ENCODE measurements at places on chromosomes 1 and 21.

- no peak for DNase-seq
Observed at GRCh38 chr21:34981791-34982190, 67.3 kb downstream of the RUNX1 start.

DNA sequence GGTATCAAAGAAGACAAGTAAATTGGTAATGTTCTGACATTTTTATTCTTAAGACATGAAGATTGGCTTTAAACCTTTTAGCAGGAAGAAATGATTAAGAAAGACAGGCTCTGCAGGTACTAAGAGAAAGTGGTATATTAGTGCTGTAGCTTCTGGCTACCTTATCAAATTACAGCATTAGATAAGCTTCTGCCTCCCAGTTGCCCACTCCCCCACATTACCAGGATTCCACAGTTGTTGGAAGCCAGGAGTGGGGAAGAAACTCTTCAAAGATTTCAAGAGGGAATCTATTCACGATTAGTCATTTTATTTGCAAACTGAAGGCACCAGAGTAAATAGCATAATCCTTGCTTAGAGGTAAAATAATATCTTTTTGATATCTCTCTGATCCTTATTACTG is 274.9 kb downstream of the LMO4 start:
- DNase-seq = no peak

DNA sequence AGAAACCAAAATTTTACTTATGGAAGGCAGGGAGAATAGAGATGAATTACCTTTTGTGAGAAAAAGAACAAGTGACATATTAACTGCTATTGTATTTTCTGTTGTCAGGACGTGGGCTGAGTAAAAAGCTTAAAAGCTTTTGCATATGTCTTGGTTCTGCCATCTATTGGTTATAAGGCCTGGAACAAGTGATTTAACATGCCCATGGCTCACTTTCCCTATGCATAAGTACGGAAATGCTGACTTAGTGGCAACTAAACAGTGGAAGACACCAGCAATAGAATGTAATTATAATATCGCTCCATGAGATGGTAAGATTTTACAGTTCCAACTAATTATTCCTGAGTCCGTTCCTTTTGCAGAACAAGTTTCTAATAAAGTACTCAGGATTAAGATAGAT is 6.7 kb upstream of the CTSS start:
- no peak for DNase-seq

GRCh38 chr1:52119301-52120079 is 22.4 kb upstream of the ZFYVE9 start:
- DNase-seq = no peak

GRCh38 chr1:12080156-12080555 is 17.1 kb downstream of the TNFRSF8 start:
- DNase-seq = no peak

- no peak for DNase-seq
Observed at GRCh38 chr1:5388622-5389021, 603.6 kb downstream of the NPHP4 start.

DNA sequence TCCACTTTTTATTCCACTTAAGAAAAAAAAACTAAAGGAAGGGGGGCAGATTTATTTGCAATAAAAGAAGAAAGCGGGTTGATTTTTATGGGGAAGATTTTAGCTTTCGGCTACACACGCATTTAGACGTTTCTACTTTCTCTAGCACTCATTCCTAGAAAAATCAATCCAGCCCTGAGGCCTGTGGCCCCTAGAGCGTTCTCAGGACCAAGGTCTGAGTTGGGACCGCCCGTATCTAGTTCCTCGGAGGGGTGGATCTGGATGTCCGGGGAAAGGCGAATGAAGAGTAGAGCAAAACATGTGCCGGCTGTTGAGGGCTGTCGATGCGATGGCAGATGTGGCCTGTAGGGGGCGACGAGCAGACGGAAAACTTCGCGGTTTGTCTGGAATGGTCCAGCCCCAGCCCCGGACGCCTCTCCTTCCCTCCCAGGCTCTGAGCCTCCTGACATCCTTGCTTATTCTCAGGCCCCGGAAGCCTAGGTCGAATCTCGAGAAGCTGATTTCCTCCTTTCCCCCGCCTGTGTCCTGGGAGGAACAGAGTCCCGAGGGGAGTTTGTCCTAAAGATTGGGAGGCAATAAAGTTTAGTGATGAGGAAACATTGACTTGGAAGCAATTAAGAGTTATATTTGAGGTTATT is 5.2 kb downstream of the FOXD3 start:
- peak; percentile 89 for DNase-seq

DNA sequence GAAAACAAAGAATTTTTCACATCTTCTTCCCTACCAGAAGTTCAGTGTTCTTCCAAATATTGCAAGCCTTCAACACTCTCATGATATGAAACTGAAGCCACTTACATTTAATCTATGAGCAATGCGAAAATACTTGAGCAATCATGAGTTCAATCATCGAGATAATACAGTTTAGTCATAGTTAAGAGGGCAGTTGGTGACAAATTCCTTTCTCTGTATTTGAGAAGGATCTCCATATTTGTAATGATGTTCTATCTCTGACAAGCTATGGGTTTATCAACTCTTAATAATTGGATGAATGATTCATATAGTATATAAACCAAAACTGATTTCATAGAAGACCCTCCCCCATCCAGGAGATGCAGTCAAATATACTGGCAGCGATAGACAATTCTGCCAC is 29.7 kb upstream of the PYHIN1 start:
- DNase-seq = no peak

GRCh38 chr1:15378729-15379128 is 31.0 kb upstream of the EFHD2 start:
- DNase-seq = no peak

DNA sequence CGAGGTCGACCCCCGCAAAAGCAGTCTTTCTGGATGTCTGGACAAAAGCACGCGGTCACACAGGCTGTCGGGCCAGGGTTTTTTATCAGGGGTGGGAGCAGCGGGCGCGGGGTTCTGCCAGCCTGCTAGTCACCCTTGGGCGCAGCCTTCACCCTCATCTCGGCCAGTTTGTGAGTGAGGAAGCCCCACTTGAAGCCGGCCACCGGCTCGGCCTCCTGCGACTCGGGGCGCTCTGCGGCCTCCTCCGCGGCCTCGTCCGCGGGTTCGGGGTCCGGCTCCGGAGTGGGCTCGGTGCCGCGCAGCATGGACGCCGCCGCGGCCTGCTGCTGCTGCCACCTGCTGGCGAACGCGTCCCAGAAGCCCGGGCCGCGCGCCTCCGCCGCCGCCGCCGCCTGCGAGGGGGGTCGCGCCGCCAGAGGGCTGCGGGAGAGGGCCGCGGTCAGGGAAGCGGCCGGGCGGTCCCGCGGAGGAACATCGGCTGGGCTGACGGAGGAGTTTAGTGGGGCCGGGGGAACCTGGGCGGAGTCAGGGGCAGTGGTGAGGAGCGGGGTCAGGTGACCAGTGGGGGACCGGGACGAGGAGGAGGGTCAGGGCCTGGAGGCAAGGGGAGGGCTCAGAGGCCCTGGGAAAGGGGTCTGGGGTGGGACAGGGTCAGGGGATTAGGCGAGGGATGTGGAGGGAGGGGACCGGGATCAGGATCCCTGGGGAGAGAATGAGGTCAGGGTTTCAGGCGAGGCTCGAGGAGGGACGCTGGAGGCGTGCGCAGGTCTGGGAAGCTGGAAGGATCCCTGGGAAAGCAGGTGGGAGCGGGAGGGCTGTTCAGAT is 4.5 kb downstream of the C1orf232 start:
- peak; percentile 92 for DNase-seq

- DNase-seq = no peak
Observed at GRCh38 chr1:112634367-112634766, 14.7 kb downstream of the CAPZA1 start.

DNA sequence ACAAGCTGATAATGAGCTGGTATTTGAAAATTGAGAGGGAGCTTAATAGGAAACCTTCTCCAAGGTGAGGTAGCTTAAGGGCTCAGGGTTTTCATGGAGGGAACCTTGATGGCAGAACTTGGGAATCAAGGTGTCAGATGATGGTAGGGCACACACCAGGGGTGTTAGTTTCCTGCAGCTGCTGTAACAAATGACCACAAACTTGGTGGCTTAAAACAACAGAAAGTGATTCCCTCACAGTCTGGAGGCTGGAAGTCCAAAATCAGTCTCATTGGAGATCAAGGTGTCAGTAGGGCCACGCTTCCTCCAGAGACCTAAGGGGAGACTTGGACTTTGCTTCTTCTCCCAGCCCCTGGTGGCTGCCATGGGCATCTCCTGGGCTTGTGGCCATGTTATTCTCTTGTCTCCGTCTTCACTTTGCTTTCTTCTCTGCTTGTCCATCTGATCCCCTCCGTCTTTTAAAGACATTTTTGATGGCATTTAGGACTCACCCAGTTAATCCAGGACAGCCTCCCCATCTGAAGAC is 45.5 kb downstream of the HUNK start:
- no peak for DNase-seq

- no peak for DNase-seq
Observed at GRCh38 chr21:45983981-45984551, 2.5 kb downstream of the COL6A1 start.

DNA sequence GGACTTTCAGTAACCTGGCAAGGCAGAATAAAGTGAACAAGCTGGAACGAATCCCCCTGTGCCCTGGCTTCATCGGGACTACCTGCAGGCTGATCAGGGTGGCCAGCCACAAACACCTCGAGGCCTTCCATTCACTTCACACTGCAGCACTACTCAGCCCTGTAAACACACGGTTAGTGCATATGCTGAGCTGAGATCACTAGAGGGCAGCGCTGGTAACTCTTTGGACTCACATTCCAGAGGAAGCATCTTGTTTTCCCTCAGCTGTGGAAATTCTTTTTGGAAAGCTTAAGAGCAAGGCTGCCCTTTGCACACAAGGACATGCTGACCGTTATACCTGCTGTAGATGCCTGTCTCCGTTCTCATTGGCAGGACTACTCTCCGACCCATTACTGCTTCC is 32.1 kb downstream of the PCSK9 start:
- peak; percentile 53 for DNase-seq

DNA sequence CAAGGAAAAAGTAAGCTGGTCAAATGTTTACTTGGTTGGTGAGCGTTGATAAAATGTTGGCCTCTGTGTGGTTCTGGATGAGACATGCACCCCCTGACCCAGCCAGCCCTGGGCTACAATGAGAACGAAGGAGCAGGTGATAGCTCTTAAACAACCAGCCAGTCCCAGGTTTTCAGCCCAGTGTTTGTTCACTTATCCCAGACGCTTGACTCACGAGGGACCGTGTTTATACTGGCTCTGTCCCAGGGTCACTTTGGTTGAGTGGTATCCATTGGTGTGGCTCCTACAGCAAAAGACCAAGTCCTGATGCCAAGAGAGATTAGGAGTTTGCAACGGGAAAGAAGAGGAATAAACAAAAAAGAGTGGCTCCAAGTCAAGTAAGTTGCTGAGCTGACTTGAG is 86.9 kb downstream of the KCNJ15 start:
- no peak for DNase-seq

GRCh38 chr1:228156941-228157728 is 7.4 kb downstream of the GJC2 start:
- DNase-seq = no peak

DNA sequence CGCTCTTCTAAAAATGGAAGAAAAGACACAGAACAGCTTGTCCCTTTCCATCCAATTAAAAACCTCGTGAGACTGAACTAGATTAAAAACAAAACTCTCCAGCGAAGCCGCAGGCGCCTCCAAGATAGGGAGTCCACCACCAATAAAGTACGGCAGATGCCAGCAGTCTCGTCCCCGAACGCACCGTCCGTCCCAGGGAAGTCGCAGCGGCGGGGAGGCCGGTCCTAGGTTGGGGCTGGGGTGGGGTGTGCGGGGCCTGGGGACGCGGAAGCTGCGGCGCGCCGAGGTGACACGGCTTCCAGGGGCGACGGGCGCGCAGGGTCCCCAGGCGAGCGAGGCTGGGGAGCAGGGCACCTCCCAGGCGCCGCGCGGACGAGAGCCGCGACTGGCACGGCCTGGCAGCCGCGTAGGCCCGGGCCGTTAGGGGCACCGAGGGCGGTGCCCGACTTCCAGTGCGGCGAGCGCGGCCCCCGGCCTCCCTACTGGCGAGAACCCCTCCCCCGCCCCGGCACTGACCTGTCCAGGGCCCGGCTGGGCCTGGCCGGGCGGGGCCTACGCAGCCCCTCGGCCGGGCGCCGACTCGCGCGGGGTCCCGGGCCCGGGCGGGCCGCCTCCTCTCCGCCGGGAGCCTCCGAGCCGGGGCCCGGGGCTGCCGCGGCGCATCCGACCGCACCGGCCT is 28.3 kb upstream of the A3GALT2 start:
- peak; percentile 89 for DNase-seq

DNA sequence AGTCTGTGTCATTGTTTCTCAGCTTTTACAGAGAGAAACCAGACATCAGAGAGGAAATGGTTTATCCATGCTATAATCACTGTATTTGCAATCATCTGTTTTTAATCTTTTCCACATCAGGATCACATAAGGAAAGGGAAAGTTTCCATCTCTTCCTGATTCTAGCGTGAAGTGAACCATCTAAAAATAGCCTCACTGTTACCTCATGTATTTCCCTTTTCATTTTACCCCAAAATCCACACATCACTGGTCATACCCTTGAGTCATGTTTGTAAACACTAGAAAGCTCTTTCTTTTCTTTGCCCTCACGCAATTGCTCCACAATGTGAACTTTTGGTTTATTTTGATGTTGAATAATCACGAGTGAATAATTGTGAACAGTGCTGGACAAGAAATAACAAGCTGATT is 146.0 kb downstream of the PLA2G4A start:
- peak; percentile 7 for DNase-seq
